ENCODE measurements at places on chromosomes 2 and 18. TPM values are rescaled to one million over a fixed set of nuclear protein-coding genes. Genes with fewer than 3 reads are reported as not detected.

Gene HOXD3
- 7.5 TPM for total RNA-seq

Gene GPR39
- 15.7 TPM for total RNA-seq

Gene TRAPPC12
- 40.7 TPM for total RNA-seq

Gene SLC5A7
- total RNA-seq, result not detected

Gene AAMP
- 130 TPM for total RNA-seq

Gene SH2D6
- 0.44 TPM for total RNA-seq

Gene AQP12A
- total RNA-seq, result not detected

Gene SERPINB13
- total RNA-seq, result not detected

Gene FAP
- total RNA-seq, result not detected

Gene PDCD1
- not detected for total RNA-seq

Gene GBX2
- 2.9 TPM for total RNA-seq

Gene IL37
- total RNA-seq, result not detected

Gene ZCCHC2
- 15.5 TPM for total RNA-seq

Gene TRIM43
- not detected for total RNA-seq

Gene LYPD1
- total RNA-seq, result 308 TPM

DNA sequence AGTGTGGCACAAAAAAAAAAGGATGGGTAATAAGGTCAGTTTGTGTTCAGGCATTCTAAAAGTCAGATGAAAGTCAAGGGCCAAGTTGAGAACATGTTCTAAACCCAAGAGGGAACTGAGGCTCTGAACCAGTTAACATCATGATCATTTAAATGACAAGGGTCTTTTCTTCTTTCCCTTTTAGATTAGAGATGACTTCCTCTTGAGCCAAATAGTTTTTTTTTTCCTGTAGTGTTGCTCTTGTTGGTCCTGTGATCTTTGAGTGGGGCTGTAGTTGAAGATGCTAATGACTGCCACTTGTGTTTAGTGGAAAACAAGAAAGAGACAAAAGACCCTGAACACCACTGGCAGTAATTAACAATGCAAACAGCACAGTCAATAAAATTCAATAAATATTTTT is 482.7 kb upstream of the SYT4 start:
- no peak for DNase-seq

- no peak for DNase-seq
Measured at GRCh38 chr2:127235082-127235702, 15.1 kb upstream of the CYP27C1 start.

- DNase-seq, result no peak
Measured at GRCh38 chr2:6676776-6677175, 188.9 kb downstream of the CMPK2 start.

- no peak for DNase-seq
Measured at GRCh38 chr2:219672406-219672805, 45.0 kb downstream of the SLC4A3 start.

DNA sequence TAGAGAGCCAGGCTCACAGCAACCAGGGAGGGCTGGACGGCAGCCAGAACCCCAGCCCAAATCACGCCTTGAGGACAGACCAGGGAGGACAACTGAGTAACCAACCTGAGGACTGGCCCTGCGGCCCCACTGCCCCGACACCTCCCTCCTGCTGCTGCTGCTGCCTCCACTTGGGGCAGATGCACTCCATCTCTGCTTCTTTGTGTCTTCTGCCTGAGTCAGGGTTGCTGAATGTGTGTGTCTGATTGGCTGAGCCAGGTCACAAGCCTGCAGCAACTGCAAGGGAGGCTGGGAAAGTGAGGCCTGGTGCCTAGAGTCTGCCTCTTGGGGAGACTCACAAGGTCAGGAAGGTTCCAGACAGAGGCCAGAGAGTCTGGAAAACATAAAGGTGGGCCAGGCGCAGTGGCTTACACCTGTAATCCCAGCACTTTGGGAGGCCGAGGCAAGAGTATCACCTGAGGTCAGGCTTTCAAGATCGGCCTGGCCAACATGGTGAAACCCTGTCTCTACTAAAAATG is 83.4 kb downstream of the ZFP36L2 start:
- no peak for DNase-seq

- no peak for DNase-seq
Measured at GRCh38 chr2:27175330-27175729, 26.5 kb downstream of the TCF23 start.

DNA sequence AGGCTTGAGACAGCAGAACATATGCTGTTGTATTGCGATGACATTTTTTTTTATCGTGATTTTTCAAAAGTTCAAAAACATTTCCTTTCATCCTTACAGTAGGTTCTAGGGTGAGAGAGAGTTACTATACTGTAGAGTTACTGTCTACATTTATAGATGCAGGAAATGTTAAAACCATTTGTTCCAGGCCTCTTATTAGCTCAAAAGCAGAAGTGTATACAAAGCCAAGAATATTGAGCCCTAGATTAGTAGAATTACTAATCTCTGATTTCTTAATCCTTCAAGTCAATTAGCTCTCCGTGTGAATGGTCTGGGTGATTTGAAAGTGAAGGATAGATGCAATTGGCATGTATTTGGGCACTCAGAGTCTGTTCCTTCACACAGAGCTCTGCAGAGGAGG is 73.1 kb downstream of the MAPRE2 start:
- DNase-seq, result no peak

DNA sequence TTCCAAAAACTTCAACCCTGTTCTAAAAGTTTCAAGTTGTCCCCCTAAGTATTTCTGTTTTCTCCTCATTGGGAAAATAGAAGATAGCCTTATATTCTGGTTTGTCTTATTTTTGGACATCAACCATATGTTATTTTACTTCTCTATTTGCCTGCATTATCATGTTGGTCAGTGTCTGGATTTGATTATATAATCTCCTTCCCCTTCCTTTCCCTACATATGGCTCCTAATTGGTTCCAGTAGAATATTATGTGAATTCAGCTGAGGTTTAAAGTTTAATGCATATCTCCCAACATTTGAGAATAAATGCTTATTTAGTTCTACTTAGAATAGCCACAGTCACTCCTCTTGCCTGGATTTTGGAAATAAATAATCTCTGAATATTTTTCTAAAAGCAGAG is 66.9 kb downstream of the OXER1 start:
- DNase-seq, result no peak

DNA sequence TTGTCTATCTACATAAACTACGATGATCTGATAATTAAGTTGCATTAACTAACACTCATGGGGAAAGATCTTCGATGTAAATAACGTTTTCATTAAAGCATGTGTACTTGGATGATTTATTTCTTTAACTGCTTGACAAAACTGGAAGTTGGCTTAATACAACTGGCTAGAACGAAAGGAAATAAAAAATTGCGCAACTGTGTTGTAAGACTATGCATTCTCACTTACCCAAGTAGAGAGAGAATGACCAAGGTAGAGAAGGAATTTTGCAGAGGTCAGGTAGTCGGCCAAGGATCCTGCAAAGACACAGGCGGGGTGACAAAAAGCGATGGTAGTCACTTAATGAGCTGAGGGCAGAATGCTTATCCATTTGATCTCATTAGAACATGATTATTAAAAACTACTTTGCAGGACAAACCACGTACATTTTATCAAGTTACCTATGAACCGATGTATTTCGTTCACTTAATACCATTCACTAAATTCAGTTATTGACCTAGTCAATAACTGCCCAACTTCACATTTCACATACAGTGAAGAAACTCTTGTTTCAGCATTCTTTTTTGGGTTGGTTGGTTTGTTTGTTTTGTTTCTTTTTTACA is 900 bp downstream of the SLC40A1 start:
- no peak for DNase-seq

DNA sequence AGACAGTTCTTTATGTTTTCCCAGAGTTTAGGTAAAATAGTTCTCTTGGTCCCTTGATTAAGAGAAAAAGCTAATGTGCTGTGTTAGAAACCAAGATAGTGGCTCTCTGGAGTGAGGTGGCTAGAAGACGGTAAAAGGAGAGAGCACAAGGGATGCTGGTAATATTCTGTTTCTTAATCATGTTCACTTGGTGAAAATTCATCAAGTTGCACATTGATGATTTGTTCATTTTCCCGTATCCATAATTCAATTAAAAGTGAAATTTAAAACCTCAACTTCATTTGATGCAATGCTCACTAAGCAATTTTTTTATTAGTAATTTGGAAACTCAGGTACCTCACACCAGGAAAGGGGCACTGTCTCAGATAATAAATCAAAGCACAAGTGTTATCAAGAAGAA is 113.8 kb downstream of the NBAS start:
- DNase-seq, result no peak

DNA sequence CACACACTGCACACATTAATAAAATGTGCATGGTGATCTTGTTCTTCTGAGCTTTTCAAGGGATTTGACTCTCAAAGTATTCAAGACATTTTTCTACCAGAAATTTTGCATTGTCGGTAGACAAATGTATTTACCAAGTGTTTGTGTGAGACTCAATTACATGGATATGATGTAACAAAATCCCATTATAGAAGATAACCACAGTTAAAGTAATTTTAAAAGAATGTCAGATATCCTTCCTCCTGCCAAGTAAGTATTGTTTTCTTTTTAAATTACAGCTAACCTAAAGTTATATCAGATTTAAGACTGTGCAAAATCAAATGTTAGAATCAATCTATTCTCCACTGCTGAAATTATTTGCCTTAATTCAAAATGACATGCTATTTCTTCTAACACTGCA is 1344.5 kb upstream of the CHAC2 start:
- DNase-seq, result no peak

DNA sequence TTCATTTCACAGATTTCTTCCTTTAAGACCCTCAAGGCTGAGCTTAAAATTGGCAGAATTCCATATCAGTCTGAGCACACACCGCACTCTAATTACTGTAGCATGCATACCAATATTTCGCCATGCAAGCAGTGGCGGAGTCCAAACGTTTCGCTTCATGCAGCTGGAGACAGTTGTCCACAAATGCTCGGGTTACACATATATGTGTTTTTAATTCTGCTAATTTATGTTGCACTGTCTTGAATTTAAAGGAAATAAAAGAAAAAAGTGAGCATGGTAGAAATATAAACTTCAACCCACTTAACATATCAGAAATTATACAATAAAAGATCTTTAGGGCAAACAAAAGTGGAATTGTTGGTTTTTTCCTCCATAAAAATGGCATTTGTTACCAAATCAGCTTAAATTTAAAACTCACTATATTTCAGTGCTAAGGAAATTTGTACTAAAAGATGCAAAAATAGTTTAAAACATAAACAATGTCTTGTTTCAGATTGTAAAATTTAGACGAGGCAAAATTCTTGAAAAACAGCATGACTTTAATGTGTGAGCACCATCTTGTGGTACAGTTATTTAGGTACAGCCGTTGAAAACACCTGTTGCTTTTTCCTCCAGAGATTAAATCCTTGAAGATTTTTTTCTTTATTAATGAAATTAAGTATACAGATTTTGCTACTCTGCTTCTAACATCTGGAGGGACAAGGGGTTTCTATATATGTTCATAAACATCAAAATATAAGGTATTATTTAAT is 24.1 kb upstream of the KANSL1L start:
- peak; percentile 30 for DNase-seq

GRCh38 chr2:34534341-34534740 is 935.2 kb upstream of the FAM98A start:
- DNase-seq, result no peak

- no peak for DNase-seq
Measured at GRCh38 chr18:45666520-45666919, 51.2 kb downstream of the SLC14A2 start.

DNA sequence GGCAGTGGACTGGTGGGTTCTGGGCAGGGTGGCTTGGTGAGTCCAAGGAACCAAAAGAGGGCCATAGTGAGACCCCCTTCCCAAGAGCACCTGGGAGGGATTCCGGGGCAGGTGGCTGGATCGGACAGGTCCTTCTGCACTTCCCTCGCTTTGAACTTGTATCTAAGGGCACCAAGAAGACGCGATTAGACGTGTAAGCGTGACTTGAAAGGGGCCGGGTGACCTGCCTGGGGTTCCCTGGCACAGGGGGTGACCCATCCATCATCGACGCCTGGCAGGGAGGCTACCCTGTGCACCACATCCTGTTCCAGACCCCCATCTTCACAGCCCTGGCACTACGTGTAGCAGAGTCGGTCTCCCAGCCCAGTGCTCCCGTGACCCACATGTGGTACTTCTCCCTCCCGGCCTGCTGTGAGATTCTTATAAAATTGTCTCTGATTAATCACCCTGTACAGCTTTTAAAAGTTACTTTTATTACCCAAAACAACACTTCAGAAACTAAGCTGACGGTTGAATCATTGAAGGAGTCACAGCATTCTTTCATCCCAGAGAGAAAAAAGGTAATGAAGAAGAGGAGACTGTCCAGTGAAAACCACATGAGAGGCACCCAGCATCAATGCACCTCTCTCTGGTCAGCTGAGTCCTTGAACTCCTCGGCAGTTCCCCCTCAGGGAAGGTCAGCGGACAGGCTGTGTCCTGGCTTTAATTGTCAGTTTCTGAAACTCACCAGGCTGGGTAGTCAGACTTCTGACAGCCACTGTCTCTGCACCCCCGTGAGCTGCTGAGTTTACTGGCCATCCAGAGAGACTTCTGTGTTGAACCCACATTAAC is 13.0 kb downstream of the SH3BP4 start:
- DNase-seq, result no peak

GRCh38 chr2:169073211-169073962 is 4.0 kb downstream of the DHRS9 start:
- peak; percentile 86 for DNase-seq

DNA sequence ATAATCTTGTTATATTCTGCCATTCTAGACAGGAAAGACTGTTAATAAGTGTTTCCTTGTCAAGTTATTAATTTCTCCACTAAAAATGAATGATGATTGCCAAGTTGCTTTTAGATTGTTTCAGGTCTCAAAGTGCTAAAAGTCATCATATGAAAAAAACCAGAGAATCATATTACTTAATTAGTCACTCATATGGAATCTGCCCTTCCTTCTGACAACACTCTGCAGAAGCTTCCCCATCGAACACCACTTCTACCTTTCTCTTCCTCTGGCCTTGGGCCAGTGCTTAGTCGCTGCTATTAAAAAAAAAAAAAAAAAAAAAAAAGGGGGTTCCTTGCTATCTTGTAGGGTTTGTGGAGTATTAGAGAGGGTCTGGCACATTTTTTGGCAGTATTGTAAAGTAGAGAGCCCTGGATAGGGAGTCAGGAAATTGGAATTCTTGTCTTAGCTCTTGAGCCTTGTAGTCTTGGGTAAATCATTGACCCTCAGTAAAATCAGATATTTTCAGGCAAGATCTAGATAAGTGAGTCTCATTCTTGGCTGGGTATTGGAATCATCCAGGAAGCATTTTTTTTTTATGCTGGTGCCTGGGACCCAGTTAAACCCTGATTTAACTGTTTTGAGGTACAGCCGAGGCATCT is 141.7 kb upstream of the CCDC68 start:
- peak; percentile 52 for DNase-seq

- peak; percentile 54 for DNase-seq
Measured at GRCh38 chr2:179272406-179273192, 8.0 kb upstream of the SESTD1 start.
